HCT116 (cell line): ENCODE measurements at places on chromosomes 5 and 9.

DNA sequence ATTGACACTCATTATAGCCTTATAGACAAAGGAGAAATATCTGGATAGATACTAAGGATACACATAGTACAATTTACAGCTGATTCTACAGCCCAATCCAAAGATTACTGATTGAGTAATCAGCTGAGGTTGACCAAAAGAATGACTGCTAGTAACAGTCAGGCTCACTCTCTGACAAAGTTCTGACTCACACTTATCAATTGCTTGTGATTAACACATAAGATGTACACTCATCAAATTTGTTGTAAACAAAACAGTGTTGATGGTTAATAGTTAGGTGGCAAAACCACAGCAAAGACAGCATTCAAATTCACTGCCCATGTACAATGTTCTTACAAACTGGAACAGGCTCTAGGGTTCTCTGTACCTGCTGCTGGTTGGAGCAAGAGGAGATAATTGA lies 422.7 kb downstream of the TLE1 start:
- DNase-seq, result peak; percentile 0

DNA sequence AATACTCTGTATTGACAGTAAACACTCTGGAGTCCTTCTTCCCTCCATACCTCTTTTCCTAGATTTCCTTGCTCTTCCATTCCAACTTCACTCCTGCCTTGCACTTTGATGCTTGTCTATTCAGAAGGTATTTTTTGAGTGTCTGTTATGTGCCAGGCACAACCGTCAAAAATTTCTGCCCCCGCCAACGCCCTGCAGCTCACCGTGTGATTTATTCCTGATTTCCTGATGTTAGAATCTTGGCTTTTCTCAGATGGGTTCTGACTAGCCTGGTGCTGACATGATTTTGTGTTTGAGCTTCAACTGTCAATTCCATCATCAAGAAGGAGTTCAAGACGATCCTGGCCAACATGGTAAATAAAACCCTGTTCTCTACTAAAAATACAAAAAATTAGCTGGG lies 297.5 kb downstream of the AGTPBP1 start:
- no peak for DNase-seq

- no peak for DNase-seq
Observed at GRCh38 chr5:137737349-137738131, 1.7 kb upstream of the KLHL3 start.

GRCh38 chr9:70480405-70480980 lies 66.0 kb upstream of the KLF9 start:
- no peak for DNase-seq

DNA sequence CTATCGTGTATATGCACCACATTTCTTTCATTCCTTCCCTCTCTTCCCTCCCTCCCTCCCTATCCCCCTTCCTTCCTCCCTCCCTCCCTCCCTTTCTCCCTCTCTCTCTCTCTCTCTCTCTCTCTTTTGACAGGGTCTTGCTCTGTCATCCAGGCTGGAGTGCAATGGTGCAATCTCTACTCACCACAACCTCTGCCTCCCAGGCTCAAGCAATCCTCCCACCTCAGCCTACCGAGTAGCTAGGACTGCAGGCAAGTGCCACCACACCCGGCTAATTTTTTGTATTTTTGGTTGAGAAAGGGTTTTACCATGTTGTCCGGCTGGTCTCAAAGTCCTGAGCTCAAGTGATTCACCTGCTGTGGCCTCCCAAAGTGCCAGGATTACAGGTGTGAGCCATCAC lies 1.1 kb upstream of the ANKS6 start:
- no peak for DNase-seq

DNA sequence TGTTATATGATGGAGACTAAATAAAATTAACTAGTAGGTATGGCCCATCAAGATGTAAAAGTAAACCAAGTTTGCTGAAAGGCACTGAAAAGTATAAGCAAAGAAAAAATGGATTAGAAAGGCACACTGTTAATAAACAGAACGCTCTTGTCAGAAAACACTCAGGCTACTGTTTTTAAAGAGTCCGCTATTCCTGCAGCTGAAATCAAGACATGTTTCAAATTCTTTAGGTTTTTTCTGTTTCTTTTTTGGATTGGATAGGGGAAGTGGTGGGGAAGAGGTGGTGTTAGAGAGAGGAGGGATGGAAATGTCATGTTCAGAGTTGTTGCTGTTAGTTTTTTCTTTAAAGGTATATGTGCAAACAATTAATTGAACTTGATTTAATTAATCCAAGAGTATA lies 17.5 kb downstream of the OSTF1 start:
- DNase-seq, result no peak

GRCh38 chr5:122704247-122705036 lies 70.4 kb upstream of the SNX2 start:
- DNase-seq, result peak; percentile 43

DNA sequence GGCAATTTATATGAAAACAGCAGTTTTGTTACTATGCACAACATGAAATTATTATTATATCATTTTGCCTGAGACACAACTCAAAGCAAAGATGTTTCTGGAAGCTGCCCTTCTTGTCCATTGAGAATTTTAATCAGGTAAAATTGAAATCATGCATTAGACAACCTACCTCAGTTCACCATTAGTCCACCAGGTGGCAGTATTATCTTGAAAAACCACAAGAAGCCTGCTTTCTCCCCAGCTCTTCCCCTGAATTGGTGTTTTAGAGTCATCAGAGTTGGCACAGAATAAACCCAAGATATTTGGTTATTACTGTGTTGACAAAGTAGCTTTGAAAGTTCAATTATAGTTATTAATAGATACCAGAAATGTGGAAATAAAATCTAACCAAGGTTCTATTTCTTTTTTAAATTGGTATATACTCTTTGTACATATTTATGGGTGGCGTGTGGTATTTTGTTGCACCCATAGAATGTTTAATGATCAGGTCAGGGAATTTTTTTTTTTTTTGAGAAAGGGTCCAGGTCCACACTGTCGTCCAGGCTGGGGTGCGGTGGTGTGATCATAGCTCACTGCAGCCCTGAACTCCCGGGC lies 25.7 kb downstream of the UTP15 start:
- peak; percentile 83 for DNase-seq
